ENCODE measurements at places on chromosomes 3 and 15.

- DNase-seq = no peak
These were observed 33.2 kb downstream of the IDH3A start for GRCh38 chr15:78182336-78182700.

DNA sequence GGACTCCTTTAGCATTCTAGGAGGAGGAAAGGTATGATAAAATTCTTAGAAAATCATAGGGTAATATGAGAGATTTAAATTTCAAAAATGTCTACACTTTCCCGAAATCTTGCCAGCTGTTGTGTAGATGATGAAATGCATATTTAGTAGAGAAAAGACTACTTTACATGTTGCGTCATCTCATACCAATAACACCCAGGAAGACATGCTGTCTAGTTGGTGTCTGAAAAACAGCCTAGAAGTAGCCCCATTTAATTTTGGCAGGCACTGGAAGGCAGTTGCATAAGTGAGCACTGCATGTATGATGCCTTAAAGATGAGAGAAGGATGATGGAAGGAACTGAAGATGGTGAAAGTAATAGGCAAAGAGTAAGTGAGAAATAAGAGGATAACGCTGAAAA is 310.5 kb upstream of the TPM1 start:
- DNase-seq = no peak

DNA sequence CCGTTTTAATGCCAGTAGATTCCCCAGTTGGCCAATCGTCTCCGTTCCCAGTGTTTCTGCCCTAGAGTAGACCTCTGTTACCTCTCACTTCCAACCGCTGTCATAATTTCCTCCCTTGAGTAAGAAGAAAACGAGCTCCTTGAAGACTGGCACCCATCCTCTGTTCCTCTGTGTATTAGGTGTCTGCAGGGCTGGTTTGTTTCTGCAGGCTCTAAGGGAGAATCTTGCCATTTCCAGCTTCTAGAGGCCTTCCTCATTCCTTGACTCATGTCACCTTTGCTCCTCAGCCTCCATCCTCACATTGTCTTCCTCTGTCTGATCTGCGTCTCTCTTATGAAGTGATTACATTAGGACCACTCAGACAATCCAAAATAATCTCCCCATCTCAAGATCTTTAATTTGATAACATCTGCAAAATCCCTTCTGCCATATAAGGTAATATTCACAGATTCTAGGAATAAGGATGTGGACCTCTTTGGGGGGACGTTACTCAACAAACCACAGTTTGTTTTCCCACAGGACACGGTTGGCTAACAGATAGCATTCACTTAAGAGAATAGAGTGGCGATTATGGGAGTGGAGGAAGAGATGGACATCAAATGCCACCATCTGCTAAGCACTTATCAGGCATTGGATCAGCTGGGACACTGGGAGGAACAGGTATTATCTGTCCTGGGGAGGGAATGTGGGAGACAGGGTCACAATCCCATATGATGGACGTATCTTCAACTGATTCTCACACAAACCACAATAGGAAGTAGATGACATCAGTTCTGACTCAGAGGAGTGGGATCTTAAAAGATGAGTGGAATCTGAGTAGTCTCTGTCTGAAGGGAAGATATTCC is 17.1 kb downstream of the ARHGAP31 start:
- DNase-seq = no peak

DNA sequence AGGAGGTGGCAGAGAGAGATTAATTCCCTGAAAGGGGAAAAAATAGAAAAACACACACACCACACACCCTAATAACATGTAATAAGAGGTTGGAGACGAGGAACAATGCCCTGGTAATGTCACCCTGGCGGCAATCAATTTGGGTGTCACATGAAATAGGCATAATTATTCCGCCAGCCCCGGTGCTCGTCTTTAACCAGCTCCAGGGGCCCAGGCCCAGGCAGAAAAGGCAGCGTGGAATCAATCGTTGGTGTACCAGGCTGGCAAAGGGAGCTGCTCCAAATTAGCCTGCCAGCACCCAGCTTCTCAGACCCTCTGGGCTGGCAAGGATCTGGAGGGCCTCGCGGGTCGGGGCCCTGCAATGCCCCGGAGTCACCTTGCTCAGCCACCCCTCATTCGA is 5.6 kb downstream of the LINGO1 start:
- no peak for DNase-seq

GRCh38 chr3:53850895-53851294 is 4.5 kb downstream of the IL17RB start:
- DNase-seq = no peak

DNA sequence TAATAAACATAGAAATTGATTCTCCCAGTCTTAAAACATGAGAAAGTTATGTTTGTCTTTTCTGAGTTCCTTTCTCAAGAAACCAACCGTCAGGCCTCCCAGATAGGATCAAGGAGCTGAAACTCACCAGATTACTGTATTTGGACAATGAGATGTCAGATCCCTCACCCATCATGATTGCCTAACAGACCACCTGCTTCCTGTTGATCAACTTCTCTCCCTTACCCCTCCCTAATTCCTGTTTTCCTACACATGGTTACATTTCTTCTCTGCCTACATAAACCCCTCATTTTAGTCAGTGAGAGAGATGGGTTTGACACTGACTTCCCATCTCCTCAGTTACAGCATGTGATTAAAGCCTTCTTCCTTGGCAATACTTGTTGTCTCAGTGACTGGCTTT is 917.5 kb downstream of the FHIT start:
- no peak for DNase-seq

GRCh38 chr3:72617424-72618024 is 230.7 kb downstream of the SHQ1 start:
- DNase-seq = no peak

- no peak for DNase-seq
These were observed 5.2 kb upstream of the TMCO5A start for GRCh38 chr15:37929238-37929637.

DNA sequence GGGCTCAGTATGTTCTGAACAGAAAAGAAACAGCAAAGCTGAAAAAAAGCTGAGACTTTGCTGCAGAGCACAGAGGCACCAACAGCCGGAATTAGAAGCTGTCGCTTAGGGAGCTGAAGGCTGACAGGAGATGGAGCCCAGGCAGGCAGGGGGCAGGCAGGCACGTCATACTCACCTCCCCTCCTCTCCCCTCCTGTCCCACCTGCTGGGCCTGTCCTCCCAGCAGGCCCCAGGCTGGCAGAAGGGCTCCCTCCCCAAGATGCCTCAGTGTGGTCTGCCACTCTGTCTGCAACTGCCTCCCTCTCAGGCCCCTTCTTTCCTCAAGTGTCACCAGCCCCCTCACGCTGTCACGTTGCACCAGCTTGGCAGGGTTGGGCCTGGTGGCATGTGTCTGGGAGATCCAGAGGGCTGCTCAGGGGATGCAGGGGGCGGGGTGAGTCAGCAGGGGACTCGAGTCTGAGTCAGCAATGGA is 3.2 kb upstream of the ANKRD63 start:
- DNase-seq = no peak

DNA sequence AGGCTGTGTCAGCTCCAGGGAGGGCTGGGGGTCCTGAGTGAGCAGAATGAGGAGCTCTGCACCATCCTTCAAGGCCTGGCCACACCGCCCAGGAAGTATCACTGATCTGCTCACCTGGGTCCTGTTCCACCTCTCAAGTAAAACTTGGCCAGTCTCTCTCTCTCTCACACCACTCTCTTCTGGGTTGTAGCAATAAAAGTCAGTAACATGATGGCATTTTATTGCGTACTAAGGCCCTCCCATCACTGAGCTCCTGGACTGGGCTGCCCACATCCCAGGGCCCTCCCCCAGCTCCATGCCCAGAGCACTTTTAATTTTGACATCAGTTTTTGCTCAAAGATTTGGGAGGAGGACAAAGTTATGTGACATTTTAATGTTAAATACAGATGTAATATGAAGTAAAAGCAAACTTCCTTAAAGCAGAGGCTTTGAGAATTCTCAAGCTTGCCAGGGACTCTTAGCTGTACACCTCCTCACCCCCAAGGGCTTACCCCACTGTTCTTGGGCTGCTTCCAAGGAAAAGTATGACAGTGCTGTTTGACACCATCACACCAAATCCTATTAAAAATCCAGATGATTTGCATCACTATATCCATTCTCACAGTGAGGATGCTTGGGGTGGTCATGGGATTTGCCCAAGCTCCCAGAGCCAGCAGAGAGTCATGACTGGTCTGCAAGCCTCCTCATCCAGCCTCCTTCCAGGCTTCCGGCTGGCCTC is 105.1 kb upstream of the SLCO2A1 start:
- DNase-seq = no peak

- no peak for DNase-seq
These were observed 58.9 kb downstream of the ZNF445 start for GRCh38 chr3:44418549-44418948.

DNA sequence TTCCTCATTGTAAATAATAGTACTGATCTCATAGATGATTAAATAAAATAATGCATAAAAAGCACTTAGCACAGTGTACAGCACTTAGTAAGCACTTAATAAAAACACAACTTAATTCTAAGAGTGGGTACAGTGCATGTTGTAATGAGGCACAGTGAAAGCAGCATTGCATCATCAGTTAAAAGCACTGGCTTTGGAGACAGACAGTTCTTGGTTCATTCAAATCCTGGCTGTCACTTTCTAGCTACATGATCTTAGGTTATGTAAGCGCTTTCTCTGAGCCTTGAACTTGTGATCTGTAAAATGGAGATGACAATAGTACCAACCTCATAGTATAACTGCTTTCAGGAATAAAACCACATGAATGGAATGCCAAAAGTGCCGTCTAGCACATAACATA is 151.5 kb downstream of the DPH6 start:
- DNase-seq = no peak

GRCh38 chr3:146493761-146494160 is 24.4 kb upstream of the PLSCR2 start:
- DNase-seq = no peak

DNA sequence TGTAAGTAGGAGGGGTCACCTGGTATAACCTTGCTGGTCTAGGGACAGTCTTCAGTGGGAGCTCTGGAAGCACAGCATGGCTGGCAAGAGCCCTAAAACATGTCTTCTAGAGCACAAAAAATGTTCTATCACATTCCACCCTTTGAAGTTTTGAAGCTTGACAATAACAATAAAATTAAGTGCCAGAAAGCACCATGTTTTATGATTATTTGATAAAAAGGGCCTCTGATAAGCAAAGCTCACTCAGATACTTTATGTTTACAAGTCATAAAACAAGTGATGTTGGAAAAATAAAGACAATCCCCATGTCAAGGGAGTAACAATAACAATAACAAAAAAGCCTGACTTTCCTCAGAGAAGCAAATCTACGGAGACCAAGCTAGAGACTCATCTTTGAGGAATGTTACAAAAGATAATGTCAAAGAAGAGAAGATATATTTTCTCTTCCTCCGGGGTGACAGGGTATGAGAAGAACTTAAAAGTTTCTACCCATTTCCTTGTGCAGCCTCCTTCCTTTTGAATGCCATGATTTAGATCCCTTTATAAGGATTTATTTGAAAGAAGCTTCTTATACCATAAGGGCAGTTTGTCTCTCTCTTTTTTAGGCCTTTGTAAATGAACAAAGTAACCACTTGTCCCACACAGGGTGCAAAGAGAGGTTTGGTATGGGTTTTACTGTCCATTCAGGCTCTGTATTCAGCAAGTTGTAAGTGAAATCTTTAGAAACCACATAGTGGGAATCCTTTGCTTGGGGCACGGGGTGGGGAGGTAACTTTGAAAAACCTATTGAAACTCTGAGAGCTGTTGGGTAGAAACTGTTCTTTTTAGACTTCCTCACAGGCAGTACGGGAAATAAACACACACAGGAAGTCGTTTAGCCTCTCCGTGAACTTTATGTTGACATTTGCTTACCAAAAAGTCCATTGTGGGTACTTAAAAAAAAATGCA is 109.6 kb upstream of the RBMS3 start:
- no peak for DNase-seq

DNA sequence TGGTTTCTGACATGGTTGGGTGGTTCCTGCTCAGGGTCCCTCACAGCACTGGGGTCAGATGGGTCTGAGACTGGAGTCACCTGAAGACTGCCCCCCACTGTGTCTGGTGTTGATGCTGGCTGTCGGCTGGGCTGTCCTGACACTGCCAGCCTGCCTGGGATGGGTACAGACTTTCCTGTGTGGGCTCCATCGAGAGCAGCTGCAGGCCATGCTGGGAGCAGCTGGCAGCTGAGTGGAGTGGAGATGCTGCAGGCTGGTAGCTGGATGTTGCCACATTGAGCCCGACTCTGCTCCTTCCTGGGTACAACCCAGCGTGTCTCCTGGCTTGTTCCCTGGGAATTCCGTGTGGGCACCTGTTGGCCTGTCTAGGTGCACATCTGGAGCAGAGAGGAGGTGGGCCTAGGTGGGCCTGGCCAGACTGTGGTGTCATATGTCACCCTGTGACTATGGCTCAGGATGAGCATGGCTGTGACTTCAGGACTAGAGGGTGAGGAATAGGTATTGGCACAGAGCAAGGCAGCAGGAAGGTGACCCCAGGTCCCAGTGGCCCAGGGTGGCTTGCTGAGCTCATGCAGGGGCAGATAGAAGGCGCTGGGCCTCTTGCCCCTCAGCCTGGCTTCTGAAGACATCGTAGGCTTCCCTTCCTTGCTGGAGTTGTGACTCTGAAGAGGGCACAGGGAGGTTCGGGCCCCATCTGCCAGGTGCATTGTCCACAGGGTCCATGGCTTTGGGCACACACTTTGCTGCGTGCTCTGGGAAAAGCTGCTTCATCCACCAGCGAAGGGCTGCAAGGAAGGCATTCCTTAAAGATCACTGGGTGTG is 40.0 kb upstream of the PRR23E start:
- no peak for DNase-seq

DNA sequence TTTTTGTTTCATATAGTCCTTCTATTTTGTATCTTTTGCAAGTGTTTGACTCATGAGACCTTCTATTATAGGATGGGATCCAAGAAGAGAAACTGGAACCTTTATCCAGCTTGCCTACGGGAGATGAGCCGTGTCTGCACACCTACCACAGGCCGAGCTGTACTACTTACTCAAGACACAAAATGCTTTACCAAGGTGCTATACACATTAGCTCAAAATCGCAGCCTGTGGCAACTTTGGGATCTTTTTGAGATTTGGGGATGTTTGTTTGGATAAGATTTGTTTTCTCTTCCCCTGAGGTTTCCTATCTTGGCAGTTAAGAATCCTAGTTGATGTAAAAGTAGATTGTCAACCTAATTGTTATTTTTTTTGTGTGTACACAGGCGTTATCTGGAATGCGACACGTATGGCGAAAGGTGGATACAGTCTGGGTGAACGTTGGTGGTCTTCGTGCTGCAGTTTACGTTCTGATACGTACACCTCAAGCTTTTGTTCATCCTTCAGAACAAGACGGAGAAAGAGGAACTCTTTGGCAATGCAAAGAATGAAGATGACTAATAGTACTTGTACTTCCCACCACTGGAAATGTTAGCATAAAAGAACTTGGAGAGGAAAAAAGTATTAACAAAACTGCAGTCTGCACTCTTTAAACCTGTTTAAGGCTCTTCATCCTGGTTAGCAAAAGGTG is 13.1 kb upstream of the SETD5 start:
- DNase-seq = no peak

All from WERI-Rb-1 (cell line).